ENCODE measurements at places on chromosomes 16 and 17.

DNA sequence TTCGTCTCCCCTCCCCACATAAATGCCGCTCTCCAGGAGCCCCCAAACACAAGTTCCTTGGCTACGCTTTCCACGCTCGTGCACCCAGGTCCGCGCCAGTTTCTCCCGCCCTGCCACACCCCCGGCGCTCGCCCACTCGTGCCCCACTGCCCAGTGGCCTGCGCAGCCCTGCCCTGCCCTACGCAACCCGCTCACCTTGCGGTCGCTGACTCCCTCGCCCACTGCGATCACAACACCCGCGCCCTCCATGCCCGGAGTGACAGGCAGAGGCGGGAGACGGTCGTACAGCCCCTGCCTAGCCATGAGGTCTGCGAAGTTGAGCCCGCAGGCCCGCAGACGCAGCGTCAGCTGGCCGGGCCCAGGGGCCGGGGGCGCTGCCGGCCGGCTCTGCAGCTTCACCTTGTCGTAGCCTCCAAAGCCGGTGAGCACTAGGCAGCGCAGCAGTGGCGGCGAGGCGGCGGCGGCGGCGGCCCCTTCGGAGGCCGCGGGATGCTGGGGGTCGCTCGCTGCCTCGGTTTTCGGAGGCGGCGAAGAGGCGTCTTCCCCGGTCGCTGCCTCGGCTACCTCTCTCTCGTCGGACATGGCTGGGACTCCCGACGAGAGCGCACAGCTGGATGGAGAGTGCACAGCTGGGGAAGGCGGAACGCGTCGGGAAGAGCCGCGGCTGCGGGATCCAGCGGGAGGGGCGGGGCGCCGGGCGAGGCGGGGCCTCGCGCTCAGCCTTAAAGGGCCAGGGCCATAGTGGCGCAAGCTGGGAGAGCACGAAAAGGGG is at the start of gene VAT1:
Gene VAT1 (minus strand): TSS at position 645 of the 772 bp plus-strand sequence. CDS start 63 bp downstream, at position 582.
- DNase-seq = no peak

GRCh38 chr17:43940630-43941029 is 1.6 kb downstream of the PPY start:
- DNase-seq = no peak

GRCh38 chr17:50625032-50625871 is 9.4 kb upstream of the ABCC3 start:
- no peak for DNase-seq

DNA sequence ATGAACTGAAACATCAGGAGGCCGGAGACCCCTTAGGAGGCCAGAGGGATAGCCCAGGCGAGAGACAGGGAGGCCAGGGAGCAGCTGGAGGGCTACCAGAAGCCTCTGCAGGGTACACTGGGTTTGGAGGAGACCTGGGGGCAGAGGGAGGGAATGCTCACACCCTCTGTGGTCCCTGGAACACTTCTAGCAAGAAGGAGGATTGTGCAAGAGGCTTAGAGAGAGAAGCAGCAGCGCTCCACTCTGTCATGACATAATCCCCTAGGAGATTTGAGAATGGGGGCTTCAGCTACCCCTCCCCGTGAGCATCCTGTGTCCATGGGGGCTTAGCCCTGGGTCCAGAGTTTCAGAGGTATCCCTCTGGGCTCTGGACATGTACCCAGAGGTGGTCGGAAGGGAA is 15.8 kb downstream of the GPR142 start:
- no peak for DNase-seq

- DNase-seq = no peak
Observed at GRCh38 chr17:44889003-44889402, 10.2 kb downstream of the EFTUD2 start.

DNA sequence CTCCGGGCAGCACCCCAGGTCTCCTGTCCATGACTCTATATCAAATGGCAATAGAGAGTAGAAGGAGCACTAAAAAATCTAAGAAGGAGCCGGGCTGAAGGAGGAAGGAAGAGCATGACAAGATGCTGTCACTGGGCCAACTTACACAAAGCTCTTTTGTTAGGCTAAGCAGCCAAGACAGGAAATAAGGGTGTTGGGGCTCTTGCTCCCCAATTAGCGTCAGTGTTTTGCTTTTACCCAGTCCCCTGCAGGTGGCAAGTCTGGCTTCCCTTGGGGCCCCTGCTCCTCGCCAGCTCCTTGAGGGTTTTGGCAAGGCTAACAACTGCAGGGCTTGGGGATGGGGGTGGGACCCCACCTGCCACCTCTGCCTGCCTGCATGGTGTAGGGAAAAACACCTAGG is 120.5 kb downstream of the CCT6B start:
- no peak for DNase-seq

- DNase-seq = no peak
Observed at GRCh38 chr16:19691161-19691711, 26.8 kb downstream of the KNOP1 start.

DNA sequence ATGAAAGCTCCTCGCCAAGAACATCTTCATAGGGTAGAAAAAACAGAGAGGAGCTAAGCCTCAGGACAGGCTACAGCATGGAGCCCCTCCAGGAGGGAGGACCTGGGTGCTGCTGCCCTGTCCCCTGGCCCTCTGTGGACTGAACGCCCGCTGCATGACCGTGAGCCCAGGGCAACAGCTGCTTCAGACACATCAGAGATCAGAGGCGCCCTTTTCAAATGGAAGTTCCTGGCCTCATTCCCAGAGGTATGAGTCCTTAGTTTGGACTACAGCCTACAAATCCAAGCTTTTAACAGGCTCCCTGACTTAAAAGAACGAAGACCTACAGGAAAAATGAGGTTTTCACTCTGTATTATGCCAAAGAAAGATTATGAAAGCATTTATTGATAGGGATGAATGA is 48.5 kb downstream of the ZNF18 start:
- DNase-seq = no peak

DNA sequence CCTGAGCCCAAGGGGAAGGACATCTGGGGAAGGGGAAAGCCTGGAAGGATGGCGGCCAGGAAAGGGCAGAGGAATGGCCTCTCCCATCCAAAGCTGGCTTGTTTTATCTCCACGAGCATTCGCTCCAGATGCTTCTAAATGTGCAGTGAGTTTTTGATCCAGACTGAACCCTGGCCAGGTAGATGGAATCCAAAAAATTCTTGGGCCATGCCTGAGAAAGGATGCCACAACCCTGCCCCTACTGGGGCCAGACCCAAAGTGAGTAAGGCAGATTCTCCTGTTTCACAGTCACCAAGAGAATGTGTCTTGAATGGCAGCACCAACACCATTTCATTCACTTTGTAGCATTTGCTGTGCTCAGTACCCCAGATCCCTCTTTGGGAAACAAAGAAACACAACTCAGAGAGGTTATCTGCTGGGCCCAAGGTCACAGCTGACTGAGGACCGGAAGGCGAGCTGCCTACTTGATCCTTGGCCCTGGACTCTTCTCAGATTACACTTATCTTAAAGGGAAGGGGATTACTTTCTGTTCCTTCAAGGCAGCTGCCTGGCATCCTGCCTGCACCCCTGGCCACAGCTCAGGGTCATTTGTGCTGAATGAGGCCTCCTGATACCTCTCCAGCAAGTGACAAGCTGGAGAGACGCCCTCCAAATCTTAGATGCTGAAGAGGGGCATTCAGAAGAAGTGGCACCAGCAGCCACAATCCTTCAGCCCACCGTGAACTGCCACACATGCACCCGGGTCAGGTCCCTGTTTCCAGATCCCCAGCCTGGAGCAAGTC is 3.6 kb downstream of the LRRC75A start:
- DNase-seq = no peak

GRCh38 chr17:30964876-30965275 is 6.0 kb upstream of the RNF135 start:
- DNase-seq = no peak

- DNase-seq = no peak
Observed at GRCh38 chr16:79008036-79008868, 592.3 kb downstream of the MAF start.

Measured in glomerular endothelial cell (primary cell).